Neural crest cell (in vitro differentiated cells): ENCODE measurements at places on chromosomes 2 and 18.

- H3K4me1 ChIP-seq: no peaks in the 10 kb centered on the region
- no peaks in the 10 kb centered on the region for H3K36me3 ChIP-seq
- DNase-seq: no peak
- no peak overlapping the region for H3K4me3 ChIP-seq
- peaks cover 78% of the 10 kb centered on the region for H3K27me3 ChIP-seq
Measured at GRCh38 chr2:73818296-73818695, 10.5 kb upstream of the STAMBP start.

- no peak for DNase-seq
- no peak overlapping the region for H3K4me3 ChIP-seq
- H3K4me1 ChIP-seq: no peaks in the 10 kb centered on the region
- no peaks in the 10 kb centered on the region for H3K27me3 ChIP-seq
Measured at GRCh38 chr2:57434972-57435371, 611.6 kb upstream of the VRK2 start.

DNA sequence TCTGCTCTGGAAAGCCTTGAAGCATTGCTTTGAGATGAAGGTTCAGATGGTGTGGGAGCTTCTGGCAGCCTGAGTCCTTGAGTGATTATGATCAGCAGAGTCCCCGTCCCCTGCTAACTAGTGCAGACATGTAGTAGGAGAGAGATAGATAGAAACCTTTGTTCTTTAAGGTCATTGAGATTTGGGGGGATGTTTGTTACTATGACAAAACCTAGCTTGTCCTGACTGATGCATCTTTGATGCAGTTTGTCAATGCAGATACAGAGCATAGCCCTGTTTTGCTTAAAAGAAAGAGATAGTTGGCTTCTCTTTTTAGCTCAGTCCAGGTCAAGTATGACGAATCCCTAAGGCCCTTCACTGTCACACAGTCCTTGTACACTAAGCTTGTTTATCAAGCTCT is 274.6 kb upstream of the DPP10 start:
- H3K4me1 ChIP-seq: peaks cover 5% of the 10 kb centered on the region
- no peak overlapping the region for H3K27ac ChIP-seq
- no peak overlapping the region for H3K4me3 ChIP-seq
- DNase-seq: no peak

- DNase-seq: no peak
- H3K4me1 ChIP-seq: no peaks in the 10 kb centered on the region
- H3K36me3 ChIP-seq: no peaks in the 10 kb centered on the region
- H3K4me3 ChIP-seq: no peak overlapping the region
Measured at GRCh38 chr18:43364535-43364934, 87.2 kb upstream of the SYT4 start.

GRCh38 chr2:120864981-120865380 is 129.3 kb downstream of the GLI2 start:
- H3K27me3 ChIP-seq: no peaks in the 10 kb centered on the region
- no peak overlapping the region for H3K4me3 ChIP-seq
- no peaks in the 10 kb centered on the region for H3K36me3 ChIP-seq
- no peak for DNase-seq
- no peak overlapping the region for H3K27ac ChIP-seq
- H3K4me1 ChIP-seq: peaks cover 75% of the 10 kb centered on the region

GRCh38 chr2:107028661-107029060 is 142.7 kb upstream of the ST6GAL2 start:
- no peaks in the 10 kb centered on the region for H3K4me1 ChIP-seq
- H3K36me3 ChIP-seq: peaks cover 2% of the 10 kb centered on the region
- no peak for DNase-seq
- H3K27ac ChIP-seq: no peak overlapping the region
- no peaks in the 10 kb centered on the region for H3K27me3 ChIP-seq

- H3K4me3 ChIP-seq: no peak overlapping the region
- H3K4me1 ChIP-seq: no peaks in the 10 kb centered on the region
- H3K27me3 ChIP-seq: peaks cover 3% of the 10 kb centered on the region
- no peak overlapping the region for H3K27ac ChIP-seq
- DNase-seq: no peak
Measured at GRCh38 chr2:108971661-108972566, 17.1 kb downstream of the EDAR start.

GRCh38 chr18:11801573-11801972 is 49.6 kb upstream of the CHMP1B start:
- H3K36me3 ChIP-seq: peaks cover under 1% of the 10 kb centered on the region
- no peak overlapping the region for H3K27ac ChIP-seq
- peaks cover 22% of the 10 kb centered on the region for H3K4me1 ChIP-seq
- DNase-seq: no peak
- no peaks in the 10 kb centered on the region for H3K27me3 ChIP-seq
- no peak overlapping the region for H3K4me3 ChIP-seq
